ENCODE measurements at places on chromosomes 16 and 17. TPM values are rescaled to one million over a fixed set of nuclear protein-coding genes. Genes with fewer than 3 reads are reported as not detected.
A peak's percentile ranks its signal among the peaks of the same experiment; 100 is the strongest.

- DNase-seq: no peak
Measured at GRCh38 chr17:60751884-60752283, 74.2 kb downstream of the BCAS3 start.

GRCh38 chr17:17079761-17080160, 37.5 kb downstream of the MPRIP start:
- DNase-seq: no peak

The TMEM98 gene
- 9.3 TPM for total RNA-seq

GRCh38 chr17:81923302-81924260, 4.0 kb downstream of the MAFG start:
- DNase-seq: peak; percentile 88

The CFAP97D1 gene
- total RNA-seq: not detected

DNA sequence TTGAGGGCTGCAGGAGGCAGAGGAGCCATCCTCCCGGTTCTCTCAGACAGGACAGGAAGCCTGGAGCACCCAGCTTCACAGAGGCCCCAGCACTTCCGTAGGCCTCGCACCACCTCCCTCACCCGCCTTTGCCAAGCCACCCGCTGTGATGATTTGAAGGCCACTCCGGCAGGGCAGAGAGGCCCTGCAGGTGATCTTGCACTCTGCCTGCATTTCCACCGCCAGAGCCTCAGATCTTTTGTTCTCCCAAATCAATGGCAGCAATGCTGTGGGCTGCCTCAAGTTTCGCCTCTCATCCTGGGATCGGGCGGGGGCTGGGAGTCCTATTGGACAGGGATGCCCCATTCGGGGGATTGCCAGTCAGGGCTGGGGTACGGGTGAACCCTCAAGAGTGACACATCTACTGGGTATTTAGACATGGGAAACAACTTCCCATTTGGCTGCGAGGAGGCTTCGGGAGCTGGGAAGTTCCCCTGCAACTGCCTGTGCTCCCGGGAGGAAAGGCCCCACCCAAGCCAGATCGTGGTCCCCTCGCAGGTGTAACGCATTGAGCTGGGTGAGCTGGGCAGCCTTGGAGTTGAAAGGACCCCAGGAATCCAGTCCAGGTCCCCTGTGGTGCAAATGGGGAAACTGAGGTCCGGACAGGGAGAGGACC, 34.8 kb upstream of the PEMT start:
- DNase-seq: no peak

The SPNS3 gene
- not detected for total RNA-seq

The VTN gene
- total RNA-seq: 3,450 TPM

DNA sequence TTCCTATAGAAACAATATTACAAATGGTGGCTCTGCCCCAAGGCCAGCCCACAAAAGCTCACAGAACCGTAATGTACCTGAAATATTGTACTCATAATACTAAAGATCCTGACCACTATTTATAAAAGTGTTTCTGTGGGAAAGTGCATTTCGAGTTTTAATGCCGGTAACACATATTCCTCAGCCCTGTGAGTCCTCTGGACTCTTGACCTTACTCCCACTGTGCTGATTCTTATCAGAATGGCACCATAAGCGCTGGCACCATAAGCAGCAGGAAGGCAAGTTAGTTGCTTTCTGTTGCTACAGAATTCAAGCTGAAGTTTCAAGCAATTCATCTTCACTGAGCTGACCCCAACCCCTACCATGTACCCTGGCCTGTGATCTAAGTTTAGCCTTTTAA, 36.4 kb upstream of the MED13 start:
- no peak for DNase-seq

DNA sequence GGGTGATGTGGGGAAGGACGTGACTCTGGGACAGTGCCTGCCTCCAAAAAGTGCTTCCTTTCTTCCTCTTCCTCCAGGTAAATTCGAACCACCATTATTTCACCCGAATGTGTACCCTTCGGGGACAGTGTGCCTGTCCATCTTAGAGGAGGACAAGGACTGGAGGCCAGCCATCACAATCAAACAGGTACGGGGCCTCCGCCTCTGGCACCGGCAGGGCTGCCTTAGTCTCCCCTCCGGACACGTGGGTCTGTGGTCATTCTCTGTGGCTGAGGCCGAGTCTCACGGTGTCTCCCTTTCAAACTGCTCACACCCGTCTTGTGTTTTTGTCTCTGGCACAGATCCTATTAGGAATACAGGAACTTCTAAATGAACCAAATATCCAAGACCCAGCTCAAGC, 10.7 kb downstream of the UBE2I start:
- no peak for DNase-seq

DNA sequence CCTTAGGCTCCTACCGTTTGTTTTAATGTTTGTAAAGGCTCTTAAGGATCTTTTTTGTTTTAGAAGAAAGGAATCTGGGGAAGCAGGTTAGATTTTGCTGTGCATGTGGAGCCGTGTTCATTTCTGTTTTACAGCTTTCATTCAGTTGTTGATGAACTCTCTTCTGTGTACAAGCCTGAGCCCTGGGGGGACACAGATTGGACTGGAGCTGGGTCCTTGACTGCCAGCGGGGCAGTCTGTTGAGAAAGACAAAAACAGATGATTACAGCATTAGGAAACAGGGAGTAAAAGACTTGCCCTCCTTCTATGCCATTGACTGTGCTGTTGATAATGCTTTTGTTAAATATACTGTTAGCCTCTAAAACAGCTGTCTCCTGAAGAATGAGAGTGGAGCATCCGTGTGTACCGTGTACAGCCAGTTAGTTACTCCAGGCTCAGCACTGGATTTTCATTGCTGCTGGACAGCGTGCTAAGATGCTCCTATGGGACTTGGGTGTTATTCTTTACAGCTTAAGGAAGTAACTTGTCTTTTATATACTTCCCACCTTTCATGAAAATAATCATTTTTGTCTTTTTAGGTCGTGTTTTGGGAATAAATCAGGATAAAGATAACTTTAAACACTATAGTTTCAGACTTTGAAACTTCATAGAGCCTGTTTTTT, 3.2 kb downstream of the MAP1LC3B start:
- no peak for DNase-seq

DNA sequence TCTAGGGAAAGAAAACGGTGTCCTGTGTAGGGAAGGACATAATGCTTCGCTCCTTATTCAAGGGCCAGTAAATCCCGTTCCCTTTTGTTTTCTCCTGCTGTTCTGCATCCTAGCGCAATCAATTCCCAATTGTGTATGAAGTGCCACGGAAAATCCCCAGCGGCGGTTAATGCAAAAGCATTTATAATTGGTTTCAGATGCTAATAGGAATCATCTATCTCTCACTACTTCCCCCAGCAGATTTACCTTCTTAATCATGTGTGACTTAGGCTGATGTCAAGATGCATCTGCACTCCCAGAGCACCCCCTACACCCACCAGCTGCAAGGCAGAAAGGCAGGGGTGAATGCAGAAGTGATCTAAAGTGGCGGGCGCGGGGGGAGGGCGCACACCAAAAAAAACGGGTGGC, 32.7 kb upstream of the SSTR2 start:
- no peak for DNase-seq

DNA sequence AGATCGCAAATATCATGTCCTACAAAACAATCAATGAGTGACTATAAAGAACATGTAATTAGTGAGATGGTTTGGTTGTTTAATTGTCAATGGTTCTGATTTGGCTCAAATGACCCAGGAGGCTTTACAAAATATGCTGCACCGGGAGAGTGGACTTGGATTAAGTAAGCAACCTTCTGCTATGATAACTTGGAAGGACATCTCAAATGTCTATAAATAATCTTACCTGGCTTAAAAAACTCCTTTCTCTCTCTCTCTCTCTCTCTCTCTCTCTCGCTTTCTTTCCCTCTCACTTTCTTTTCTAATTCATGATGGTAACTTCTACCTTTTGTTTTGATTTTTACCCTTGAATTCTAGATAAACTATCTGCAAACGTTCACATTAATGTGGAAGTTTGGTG, 14.2 kb downstream of the KCNJ2 start:
- no peak for DNase-seq

DNA sequence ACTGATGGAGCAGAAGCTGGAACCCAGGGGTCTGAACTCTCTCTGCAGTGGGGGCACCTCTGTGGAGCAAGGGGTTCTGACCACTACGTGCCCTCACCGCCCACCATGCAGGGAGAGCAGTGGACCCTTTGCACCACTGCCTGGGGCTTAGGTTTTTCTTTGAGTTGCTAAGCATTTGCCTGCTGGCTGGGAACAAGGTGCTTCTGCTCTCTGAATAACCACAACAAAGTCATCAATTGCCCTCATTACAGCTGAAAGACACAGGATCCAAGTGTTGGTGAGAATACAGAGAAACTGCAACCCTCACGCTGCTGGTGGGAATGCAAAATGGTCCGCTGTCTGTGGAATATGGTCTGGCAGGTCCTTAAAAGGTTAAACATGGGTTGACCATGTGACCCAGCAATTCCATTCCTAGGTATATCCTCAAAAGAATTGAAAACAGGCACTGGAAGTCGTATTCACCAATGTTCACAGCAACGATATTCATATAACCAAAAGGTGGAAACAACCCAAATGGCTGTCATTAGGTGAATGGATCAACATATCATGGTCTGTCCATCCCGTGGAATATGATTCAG, 22.8 kb downstream of the NLRC3 start:
- no peak for DNase-seq

DNA sequence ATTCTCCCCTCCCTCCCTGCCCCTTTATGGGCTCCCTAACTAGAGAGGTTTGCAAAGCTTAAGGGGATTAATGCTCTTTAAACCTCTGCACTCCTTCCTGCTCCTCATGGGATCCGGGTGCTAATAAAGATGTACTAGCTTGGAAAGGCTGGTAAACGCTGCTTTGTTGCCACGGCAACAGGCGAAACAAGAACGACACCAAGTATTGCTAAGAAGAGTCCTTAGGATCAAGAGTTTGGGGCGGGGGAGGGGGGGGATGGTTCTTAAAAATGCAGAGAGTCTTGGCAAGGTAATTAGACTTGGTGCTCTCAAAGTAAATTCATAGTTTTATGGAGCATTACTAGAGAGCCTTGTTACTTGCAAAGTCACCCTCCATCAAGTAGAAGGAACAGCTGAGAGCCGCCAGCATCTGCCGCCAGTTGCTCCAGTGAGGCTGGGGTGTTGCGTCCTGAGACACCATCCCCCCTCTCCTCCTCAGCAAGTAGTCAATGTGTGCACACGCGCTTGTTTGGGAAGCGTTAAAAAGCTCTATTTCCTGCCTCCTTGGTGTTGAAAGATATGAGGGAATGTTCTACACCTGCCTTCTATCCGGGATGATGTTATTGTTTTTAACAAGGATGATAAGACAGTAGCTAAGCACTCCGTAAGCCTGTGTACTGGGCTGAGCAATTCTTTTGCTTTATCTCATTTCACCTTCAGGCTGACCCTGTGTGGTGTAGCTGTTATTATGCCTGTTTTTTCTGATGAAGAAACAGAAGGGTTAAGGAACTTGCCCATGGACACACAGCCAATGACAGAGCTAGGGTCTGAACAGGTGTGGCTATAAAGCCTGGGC, 190.9 kb downstream of the CCDC182 start:
- DNase-seq: no peak

- DNase-seq: no peak
Measured at GRCh38 chr16:35690413-35690812, 2231.0 kb downstream of the TP53TG3F start.

DNA sequence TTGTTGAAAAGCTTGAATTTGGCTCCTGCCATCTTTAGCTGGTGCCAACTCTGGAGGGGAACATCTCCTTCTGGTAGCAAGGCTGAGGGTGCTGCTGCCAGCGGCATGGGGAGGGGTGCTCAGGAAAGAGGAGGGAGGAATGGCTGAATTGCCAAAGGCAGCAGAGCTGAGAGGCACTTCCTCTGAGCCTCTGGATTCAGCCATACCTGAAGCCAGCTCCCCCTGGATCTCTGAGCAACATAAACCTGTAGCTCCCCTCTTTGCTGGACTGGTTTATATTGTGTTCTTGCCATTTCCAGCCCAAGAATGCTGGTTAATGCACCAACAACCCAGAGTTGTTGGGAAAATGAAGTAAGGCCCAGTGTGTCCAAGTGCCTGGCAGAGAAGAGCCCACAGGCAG, 7.4 kb downstream of the MEFV start:
- DNase-seq: no peak

The PRAC1 gene
- not detected for total RNA-seq

GRCh38 chr16:76784530-76784929, 406.5 kb upstream of the MON1B start:
- DNase-seq: no peak

The GLP2R gene
- 2.4 TPM for total RNA-seq

- DNase-seq: no peak
Measured at GRCh38 chr17:77320044-77320440, 179.3 kb downstream of the SEC14L1 start.

DNA sequence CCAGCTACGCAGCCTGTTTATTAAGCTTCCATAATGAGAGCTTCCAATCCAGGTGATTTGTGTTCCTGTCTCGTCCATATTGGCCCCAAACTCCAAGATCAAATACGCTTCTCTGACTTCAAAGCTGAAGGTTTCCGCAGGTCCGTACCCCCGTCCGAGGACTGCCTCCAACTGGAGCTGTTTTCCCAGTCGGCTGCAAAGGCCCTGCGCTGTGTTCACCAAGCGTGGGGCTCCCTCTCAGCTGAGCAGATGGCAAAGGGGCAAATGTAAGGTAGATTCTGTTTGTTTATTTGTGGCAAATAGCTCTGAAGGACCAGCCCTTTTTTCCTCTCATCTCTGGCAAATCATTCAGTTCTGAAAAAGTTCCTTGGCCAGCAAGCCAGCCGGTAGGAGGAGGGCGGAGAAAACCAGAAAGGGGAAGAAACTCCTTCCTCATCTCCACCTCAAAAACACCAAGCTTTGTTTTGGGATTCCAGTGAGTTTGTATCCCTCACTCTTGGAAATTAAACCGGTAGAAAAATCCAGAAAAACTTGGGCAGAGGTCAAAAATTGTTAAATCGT, 35.2 kb downstream of the NXN start:
- DNase-seq: no peak

DNA sequence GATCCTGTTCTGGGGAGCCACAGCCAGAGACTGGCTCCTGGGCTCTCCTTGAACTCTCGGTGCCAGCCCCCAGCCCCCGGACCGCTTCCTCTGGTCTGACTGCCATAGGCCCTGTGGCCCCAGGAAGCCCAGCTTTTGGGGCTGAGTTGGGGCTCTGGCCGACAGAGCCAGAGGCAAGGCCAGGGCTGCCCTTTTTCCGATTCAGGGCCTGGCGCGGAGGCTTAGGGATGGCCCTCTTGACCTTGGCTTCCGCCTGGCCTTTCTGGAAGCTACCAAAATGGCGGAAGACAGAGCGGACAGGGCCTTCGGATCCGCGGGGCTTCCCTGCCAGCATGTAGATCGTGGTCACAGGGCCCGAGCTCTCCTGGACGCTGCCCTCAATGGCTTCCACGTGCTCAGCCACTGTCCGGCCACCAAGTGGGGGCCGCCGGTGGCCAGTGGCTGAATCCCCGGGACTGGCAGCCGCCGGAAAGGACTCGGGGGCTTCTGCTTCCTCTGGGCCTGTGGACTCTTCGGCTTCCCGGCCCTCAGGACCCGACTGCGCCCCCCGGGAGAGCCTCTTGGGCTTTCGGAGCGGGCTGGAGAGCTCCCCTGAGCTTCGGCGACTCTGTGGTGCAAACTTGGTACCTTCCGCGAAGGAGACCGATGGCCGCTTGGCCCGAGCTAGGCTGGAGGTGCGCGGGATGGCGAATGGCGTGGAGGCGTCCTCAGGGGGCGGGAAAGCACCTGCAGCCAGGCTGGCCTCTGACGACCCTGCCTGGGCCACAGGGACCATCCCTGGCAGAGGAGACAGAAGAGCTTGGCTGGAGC, 6.4 kb upstream of the SLC43A2 start:
- DNase-seq: no peak

- DNase-seq: no peak
Measured at GRCh38 chr16:9316008-9316407, 224.6 kb downstream of the HAPSTR1 start.

The HOXB5 gene
- total RNA-seq: 0.11 TPM

The TXNDC17 gene
- total RNA-seq: 50.4 TPM

The KRTAP4-3 gene
- total RNA-seq: not detected

GRCh38 chr16:27340654-27341053, 26.9 kb downstream of the IL4R start:
- DNase-seq: no peak
